ENCODE measurements at places on chromosomes 5 and 9. TPM values are rescaled to one million over a fixed set of nuclear protein-coding genes. Genes with fewer than 3 reads are reported as not detected.

GADD45G gene
- total RNA-seq: 1.2 TPM

DNA sequence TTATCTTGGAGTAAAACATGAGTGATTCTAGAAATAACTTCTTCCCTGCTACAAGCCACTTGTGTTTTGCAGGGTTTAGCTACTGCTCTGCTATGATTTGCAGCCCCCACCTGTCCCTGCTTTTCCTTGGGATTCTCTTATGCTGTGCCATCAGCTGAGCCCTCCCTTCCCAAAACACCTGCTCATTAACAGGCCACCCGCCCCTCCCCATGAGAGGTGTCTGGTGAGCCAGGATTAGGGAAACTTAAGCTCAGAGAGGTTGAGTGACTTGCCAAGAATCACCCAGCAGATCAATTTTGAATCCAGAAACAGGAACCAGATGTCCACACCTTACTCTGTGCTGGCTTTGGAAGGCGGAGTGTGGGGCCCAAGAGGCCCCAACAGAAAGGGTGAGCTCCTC is 111.7 kb upstream of the CXCL14 start:
- no peaks in the 10 kb centered on the region for H3K4me1 ChIP-seq
- H3K4me3 ChIP-seq: no peak overlapping the region
- H3K36me3 ChIP-seq: no peaks in the 10 kb centered on the region
- H3K27me3 ChIP-seq: peaks cover 18% of the 10 kb centered on the region
- DNase-seq: no peak
- H3K27ac ChIP-seq: no peak overlapping the region

MPDZ gene
- not detected for total RNA-seq

GRCh38 chr5:67686746-67687145 is 490.1 kb upstream of the CD180 start:
- H3K4me3 ChIP-seq: no peak overlapping the region
- H3K27me3 ChIP-seq: peaks cover 4% of the 10 kb centered on the region
- H3K36me3 ChIP-seq: no peaks in the 10 kb centered on the region
- H3K4me1 ChIP-seq: no peaks in the 10 kb centered on the region

DNA sequence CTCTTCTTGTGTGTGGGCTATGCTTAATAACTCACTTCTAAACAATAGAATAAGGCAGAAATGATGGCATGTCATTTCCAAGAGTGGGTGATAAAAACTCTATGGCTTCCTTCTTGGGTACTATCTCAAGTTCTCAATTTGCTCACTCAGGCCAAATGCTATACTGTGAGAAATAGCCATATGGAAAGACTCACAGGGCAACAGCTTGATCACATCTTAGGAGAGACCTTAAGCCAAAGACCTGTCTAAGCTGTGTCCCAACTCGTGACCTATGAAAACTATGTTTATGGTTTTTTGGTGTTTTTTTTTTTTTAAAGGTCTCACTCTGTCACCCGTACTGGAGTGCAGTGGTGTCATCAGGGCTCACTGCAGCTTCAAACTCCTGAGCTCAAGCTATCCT is 2.1 kb upstream of the UIMC1 start:
- no peak overlapping the region for H3K27ac ChIP-seq
- H3K27me3 ChIP-seq: no peaks in the 10 kb centered on the region
- no peak for DNase-seq
- peaks cover 8% of the 10 kb centered on the region for H3K36me3 ChIP-seq

DNA sequence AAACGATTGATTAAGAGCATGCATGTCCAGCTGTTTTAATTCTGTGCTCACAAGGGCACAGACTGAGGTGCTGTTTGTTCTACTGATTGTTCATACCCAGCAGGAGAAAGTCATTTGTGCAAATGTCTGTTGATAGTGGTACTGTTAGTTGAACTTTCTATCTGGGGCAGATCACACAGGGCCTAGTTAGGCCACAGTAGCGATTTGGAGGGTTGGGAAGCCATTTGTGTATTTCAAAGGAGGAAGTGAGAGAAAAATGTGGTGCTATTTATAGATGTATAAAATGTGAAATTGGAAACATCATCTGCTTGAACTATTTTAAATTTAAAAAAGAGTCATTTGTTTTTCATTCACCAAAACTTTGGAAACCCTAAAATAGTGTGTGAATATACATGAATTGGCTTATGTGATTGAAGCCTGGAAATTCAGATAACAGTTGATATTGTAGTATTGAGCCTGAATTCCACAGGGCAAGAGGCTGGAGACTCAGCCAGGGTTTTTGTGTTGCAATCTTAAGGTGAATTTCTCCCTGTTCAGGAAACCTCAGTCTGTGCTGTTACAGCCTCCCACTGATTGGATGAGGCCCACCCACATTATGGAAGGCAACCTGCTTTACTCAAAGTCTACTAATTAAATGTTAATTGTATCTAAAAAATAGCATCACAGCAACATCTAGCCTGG is 162.0 kb upstream of the CDKN2B start:
- H3K4me1 ChIP-seq: peaks cover 5% of the 10 kb centered on the region
- H3K27ac ChIP-seq: no peak overlapping the region
- no peak overlapping the region for H3K4me3 ChIP-seq
- peaks cover under 1% of the 10 kb centered on the region for H3K27me3 ChIP-seq
- no peaks in the 10 kb centered on the region for H3K36me3 ChIP-seq

ANKRA2 gene
- 18.4 TPM for total RNA-seq

- no peak for DNase-seq
- no peaks in the 10 kb centered on the region for H3K27me3 ChIP-seq
- H3K36me3 ChIP-seq: no peaks in the 10 kb centered on the region
- H3K4me1 ChIP-seq: no peaks in the 10 kb centered on the region
- no peak overlapping the region for H3K4me3 ChIP-seq
Observed at GRCh38 chr9:118558026-118558425, 811.2 kb downstream of the BRINP1 start.

- DNase-seq: no peak
- peaks cover 3% of the 10 kb centered on the region for H3K4me1 ChIP-seq
- H3K27me3 ChIP-seq: peaks cover 20% of the 10 kb centered on the region
- H3K4me3 ChIP-seq: no peak overlapping the region
Observed at GRCh38 chr9:6184749-6185645, 30.6 kb upstream of the IL33 start.

DNA sequence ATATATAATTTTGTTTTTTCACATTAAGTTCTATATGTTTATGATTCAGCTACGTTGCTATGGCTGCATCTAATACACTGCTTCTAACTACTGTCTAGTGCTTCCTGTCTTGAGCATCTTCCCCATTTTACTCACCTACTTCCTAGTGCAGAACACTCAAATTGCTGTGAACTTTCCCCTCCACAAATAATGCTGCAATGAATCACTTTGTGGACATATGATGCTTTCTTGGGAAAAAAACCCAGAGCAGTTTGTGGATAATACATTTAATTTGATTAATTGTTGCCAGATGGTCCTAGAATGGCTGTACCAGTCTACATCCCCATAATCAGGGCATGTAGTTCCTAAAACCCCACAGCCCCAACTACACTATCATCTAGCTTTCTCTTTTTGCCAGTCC is 18.5 kb downstream of the CD180 start:
- H3K4me1 ChIP-seq: peaks cover 28% of the 10 kb centered on the region
- no peak for DNase-seq
- H3K4me3 ChIP-seq: no peak overlapping the region
- H3K27me3 ChIP-seq: no peaks in the 10 kb centered on the region

DNA sequence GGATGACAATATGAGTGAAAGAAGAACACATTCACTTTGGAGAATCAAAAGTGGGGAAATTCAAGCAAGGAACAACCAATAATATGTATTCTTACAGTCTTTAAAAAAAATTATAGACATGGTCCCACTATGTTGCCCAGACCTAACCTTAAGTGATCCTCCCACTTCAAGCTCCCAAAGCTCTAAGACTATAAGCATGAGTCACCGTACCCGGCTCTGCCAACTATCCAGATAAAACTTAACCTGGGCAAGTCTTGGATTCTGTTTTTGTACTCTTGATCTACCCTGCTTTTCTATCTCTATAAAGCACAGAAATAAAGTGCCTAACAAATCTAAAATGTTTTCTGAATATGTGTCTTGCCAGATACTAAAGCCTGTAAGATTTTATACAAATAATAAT is 30.9 kb downstream of the CEMIP2 start:
- H3K4me3 ChIP-seq: no peak overlapping the region
- peaks cover 45% of the 10 kb centered on the region for H3K36me3 ChIP-seq
- peaks cover 13% of the 10 kb centered on the region for H3K4me1 ChIP-seq

DNA sequence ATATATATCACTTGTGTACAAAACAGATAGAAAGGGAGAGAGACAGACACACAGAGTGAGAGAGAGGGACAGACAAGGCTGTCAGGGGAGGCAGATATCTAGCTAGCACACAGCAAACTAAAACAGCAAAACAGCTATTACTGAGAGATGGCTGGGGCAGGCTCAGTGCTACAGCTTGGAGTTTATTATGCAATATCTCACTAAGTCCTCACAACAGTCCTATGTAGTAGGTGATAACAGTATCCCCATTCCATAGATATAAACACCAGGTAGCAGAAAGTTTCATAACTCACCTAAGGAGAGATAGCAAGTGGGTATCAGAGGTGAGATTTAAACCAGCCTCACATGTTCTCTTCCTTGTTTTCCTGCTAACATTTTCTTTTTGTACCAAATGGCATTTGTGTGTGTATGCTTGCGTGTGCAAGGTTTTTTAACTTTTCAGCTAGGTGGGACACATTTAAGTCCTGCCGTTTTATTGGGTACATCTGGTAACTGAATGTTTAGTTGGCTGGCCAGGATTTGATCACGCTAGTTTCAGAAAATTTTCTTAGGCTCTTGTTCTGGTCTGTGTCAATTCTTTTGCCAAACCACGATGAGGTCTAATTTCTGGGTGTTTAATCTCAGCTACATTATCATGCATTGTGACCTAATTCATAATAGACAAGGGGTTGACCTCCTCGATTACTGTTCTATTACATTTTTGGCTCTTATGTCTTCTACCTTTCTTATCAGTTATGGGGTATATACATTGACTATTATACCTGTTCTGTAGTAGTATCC is 105.1 kb downstream of the LMNB1 start:
- no peaks in the 10 kb centered on the region for H3K27me3 ChIP-seq
- no peak for DNase-seq
- H3K36me3 ChIP-seq: no peaks in the 10 kb centered on the region
- no peaks in the 10 kb centered on the region for H3K4me1 ChIP-seq
- H3K27ac ChIP-seq: no peak overlapping the region
- no peak overlapping the region for H3K4me3 ChIP-seq

NMUR2 gene
- total RNA-seq: not detected

DNA sequence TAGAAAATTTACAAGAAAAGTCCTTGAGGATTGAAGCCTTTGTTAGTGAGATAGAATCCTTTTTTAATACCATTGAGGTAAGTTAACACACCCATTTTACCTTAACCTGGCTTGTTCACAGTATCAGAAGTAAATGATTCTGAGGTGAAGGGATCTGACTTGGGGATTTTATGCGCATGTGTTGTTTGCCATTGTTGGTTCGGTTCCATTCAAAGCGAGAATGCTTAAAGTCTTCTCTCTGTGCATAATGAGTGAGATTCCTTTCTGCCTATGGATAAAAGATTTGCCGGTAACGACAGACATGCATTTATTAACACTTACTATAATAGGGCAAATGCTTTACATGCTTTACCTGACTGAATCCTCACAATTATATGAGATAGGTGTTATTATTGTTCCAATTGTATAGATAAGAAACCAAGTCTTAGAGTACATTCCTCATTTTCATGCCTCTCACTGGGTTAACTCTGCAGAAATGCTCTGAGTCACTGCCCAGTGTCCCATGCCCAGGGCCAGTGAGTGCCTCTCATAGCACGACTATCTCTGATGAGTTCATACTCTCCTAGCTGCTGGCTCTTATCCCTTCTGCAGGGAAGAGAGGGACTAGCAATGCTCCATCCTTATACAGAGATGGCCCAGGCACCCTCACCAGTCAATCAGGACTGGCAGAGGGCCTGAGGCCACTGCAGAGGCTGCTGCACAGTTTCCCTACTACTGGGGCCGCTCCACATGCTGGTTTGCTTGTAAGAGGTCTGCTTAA is 54.4 kb downstream of the CMYA5 start:
- H3K27me3 ChIP-seq: peaks cover 5% of the 10 kb centered on the region
- H3K4me1 ChIP-seq: no peaks in the 10 kb centered on the region
- no peak for DNase-seq
- no peak overlapping the region for H3K27ac ChIP-seq
- no peak overlapping the region for H3K4me3 ChIP-seq

TMEM252 gene
- total RNA-seq: not detected

- H3K4me1 ChIP-seq: peaks cover 20% of the 10 kb centered on the region
- no peak for DNase-seq
- no peaks in the 10 kb centered on the region for H3K27me3 ChIP-seq
- no peak overlapping the region for H3K4me3 ChIP-seq
- H3K36me3 ChIP-seq: peaks cover 2% of the 10 kb centered on the region
Observed at GRCh38 chr9:110081395-110081794, 126.6 kb downstream of the C9orf152 start.

GRCh38 chr5:167993771-167994170 is 297.7 kb upstream of the WWC1 start:
- no peaks in the 10 kb centered on the region for H3K27me3 ChIP-seq
- no peaks in the 10 kb centered on the region for H3K36me3 ChIP-seq
- no peaks in the 10 kb centered on the region for H3K4me1 ChIP-seq
- DNase-seq: no peak

- H3K4me1 ChIP-seq: no peaks in the 10 kb centered on the region
- H3K27ac ChIP-seq: no peak overlapping the region
- no peak for DNase-seq
- no peaks in the 10 kb centered on the region for H3K36me3 ChIP-seq
- H3K27me3 ChIP-seq: peaks cover 18% of the 10 kb centered on the region
Observed at GRCh38 chr9:16828340-16829281, 41.9 kb downstream of the BNC2 start.

DNA sequence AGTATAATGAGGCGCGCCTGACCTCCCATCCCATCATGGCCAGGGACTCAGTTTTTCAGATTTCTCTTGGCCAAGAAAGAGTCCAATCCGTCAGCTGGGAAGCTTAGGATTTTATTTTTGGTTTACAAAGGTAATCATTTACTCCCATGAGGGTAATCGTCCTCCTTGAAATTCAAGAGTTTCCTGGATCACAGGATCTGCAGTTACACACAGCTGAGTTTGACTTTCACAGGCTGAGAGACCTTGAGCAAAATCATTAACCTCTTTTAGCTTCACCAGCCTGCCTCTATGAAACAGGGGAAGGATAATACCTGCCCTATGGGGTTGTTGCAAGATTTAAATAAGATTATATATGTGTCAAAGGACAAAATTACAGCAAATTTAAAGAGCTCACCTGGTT is 15.4 kb upstream of the AK3 start:
- H3K4me3 ChIP-seq: no peak overlapping the region
- no peaks in the 10 kb centered on the region for H3K36me3 ChIP-seq
- no peak overlapping the region for H3K27ac ChIP-seq

C6 gene
- total RNA-seq: not detected

DNA sequence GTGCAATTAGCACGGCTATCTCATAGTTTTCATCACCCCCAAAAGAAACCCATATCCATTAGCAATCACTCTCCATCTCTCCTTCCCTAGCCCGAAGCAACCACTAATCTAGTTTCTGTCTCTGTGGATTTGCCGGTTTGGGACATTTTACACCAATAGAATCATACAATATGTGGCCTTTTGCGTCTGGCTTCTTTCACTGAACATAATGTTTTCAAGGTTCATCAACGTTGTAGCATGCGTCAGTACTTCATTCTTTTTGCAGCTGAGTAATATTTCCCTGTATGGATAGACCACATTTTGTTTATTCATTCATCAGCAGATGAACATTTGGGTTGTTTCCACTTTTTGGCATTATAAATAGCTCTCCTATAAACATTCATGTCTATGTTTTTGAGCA is 75.4 kb upstream of the TBC1D2 start:
- no peaks in the 10 kb centered on the region for H3K36me3 ChIP-seq
- H3K27me3 ChIP-seq: peaks cover 9% of the 10 kb centered on the region
- no peak overlapping the region for H3K4me3 ChIP-seq
- H3K4me1 ChIP-seq: no peaks in the 10 kb centered on the region
- H3K27ac ChIP-seq: no peak overlapping the region

SCGB3A2 gene
- total RNA-seq: not detected

Data from activated CD4-positive, alpha-beta T cell treated with anti-CD3 and anti-CD28 coated beads for 36 hours (primary cell).